ENCODE measurements at places on chromosomes 5 and 9. TPM values are rescaled to one million over a fixed set of nuclear protein-coding genes. Genes with fewer than 3 reads are reported as not detected.

DNA sequence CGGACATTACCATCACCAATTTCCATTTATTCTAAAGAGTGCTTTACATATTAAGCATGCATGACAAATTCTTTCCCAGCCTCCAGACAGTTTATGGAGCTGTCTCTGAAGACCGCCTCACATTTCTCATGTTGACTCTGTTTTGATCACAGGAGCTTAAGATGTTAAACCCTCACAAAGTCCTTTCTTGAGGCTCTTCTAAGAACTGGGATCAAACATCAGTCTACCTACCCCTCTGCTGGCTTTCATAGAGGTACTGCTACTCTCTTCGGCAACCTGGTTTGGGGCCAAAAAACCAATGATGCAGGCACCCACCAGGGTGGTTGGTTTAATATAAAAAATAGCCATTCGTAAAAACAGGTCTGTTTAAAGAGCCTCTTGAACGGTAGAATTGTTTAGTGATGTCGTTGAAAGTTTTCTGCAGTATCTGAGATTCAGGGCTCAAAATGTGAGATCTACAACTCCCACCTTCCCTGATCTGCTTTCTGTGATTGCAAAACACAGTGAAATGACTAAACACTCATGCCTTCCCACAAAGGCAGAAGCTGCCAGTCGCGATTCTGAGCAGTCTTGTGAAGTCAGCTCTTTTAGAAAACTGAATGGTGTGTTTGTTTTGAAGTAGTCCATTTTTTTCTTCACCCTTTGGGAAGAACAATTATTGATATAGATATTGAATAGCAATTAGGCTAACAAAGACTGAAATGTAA, 3.5 kb downstream of the RXFP3 start:
- no peak for DNase-seq

The RASGEF1C gene
- not detected for total RNA-seq

The IL5 gene
- not detected for total RNA-seq

The TBCA gene
- 661 TPM for total RNA-seq

DNA sequence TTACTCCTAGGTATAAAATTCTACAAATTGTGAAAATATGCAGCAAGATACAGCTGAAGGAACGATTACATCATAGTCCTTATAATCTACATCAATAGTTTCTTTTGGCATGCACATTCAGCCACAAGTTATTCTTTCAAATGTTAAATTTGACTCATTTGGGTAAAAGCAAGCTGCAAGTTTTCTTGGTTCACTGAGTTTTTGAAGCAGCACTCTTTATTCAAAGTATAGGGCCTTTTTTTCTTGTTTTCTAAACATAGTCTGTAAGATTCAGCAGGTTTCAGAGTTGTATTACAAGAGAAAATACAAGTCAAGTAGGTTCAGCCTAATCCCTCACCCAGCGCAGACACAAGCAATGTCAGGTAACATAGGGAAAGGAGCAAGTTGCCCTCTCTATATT, 981.5 kb downstream of the PTPRD start:
- no peak for DNase-seq

GRCh38 chr9:79195879-79196278, 375.9 kb upstream of the TLE4 start:
- DNase-seq, result no peak

The FOXD4L4 gene
- total RNA-seq, result 0.59 TPM

DNA sequence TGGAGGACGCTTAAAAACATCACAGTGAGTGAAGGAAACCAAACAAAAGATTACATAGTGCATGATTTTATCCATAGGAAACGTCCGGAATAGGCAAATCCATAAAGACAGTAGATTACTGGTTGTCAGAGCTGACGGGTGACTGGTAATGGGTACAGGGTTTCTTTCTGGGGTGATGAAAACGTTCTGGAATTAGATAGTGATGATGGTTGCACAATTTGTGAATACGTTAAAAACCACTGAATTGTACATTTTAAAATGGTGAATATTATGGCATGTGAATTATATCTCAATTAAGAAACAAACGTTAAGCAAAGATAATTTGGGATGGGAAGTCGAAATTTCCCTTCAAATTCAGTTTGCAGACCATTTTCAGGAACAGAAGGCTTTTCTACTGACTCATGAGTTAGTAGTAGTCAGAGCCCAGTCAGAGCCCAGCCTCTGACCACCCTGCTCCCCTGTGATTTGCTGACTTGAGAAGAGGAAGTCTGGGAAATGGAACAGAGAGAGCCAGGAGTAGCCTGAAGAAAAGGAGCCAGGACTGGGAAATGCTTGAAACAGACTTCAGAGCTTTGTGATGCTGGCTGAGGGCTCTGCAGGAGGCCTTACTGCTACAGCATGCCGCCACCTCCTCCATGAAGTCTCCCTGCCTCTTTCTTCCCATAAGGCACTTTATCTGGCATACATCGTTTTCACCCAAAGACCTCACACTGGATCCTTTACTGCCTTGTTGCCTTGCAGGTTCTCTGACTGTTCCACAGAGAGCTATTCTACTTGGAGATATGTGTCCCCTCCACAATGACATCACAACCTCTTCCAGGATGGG, 46.4 kb upstream of the CTNNA1 start:
- no peak for DNase-seq

- DNase-seq, result no peak
These were observed 30.6 kb downstream of the KDM4C start for GRCh38 chr9:6788162-6789016.

DNA sequence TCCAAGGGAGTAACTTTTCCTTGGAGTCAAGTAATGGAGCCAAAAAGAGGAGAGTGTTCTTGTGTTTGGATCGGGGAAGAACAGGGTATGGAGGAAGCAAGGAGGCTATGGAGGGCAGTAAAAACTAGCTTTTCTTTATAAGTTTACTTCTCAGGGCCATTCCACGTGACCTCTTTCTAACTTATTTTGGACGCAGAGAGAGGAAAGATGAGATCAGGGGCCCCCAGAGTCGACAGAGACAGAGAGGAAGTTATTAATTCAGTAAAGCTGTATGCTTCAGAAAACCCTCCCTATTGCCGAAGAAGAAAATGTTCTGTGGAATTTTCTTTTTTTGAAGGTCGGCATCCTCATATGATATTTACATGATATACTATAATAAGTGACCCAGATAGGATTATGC, 233.8 kb upstream of the MPDZ start:
- DNase-seq, result peak; percentile 68

DNA sequence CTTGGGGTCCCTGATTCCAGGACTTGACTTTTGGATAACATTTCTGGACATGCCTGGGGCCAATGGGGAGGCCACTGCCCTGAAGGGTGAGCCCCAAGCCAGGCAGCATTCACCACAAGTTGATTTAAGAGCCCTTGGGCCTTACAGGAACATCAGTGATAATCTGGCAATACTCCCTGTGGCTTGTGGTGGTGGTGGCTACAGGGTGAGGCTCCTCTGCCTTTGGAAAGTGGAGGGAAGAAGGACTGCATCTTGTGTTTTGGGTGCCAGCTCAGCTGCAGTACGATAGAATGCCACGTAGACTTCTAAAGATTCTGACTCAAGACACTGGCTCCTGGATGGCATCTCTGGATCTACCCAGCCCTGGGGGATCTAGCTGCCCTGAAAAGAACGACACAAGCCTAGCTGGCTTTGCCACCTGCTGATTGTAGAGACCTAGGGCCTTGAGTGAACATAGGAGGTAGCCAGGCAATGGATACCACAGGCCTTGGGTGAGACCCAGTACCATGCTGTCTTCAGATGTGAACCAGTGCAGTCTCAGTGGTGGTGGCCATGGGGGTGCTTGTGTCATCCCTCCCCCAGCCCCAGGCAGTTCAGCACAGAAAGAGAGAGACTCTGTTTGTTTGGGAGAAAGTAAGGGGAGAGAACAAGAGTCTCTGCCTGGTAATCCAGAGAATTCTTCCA, 79.0 kb upstream of the DAP start:
- DNase-seq, result no peak

The LHFPL2 gene
- 20.5 TPM for total RNA-seq

The PTPN3 gene
- 6.3 TPM for total RNA-seq

- DNase-seq, result no peak
These were observed 299.2 kb downstream of the EDIL3 start for GRCh38 chr5:84085387-84086041.

Measured in SJCRH30 (cell line).